ENCODE measurements at places on chromosomes 5 and 9.

- no peak for DNase-seq
Observed at GRCh38 chr5:168366116-168366515, 74.7 kb downstream of the WWC1 start.

GRCh38 chr5:93583439-93583767, 381 bp downstream of the NR2F1 start:
- no peak for DNase-seq

DNA sequence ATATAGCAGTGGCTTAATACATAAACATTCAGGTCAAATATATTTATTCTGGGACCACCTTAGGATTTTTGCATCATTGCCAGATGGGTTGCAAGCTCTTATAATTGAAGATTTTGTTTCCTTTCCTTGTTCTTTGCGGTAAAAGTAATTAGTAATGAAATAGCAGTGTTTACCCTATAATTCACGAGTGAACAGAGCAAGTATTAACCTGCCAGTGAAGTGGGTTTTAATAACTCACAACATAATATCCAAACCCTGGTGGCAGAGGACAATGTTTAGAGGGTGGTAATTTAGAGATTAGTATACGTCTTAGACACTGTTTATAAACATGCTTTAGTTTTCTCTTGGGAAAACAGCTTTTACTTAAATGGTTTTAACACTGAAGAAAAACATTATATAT, 11.8 kb downstream of the ARL14EPL start:
- DNase-seq: no peak

GRCh38 chr9:89038382-89039103, 47.3 kb downstream of the S1PR3 start:
- DNase-seq: no peak

DNA sequence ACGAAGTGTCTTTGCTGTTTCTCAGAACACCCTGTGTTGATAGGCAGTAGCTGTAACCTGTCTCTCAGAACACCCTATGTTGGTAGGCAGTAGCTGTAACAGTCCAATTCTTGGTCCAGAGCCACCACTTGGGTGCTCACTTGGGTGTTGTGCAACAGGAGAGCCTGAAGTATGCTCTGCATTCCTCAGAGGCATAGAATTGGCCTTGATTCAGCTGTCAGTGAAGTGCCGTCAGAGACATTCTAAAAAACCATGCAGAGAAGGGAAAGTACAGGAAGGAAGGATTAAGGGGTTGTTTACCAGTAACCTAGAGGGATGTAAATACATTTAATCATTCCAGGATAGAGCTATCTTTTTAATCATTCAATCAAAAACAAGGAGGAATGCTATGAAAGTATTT, 231.2 kb downstream of the ARRDC3 start:
- peak; percentile 59 for DNase-seq

DNA sequence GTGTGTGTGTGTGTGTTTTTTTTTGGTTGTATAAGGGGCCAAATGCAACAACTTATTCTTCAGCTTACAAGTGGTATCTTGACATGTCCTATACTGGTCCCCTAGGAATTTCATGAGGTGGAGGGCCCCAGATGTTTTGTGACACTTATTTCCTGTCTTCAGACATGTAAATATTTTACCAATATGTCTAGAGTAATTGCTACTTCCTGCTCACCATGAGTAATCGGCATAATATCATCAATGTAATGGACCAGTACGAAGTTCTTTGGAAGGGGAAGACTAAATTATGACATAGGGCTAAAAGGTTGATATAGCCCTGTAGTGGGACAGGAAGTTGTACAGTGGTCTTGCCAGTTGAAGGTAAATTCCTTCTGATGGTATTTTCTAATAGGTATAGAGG, 3.7 kb upstream of the OTULIN start:
- DNase-seq: no peak

DNA sequence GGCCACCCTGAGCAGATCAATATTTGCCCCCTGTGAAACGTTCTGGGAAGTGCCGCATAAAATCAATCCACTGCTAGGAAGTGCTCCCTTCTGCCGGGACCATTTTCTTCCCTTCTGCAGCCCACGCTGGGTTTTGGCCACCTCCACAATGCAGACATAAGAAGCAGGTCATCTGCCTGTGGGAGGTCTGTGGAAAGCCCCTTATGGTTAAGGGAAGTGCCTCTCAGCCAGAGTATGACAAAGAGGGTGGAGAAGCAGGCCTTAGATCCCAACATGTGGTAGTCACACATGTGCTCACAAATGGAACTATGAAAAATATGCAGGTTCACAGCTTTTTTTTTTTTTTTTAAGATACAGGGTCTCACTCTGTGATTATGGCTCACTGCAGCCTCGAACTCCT, 82.8 kb downstream of the SLC1A3 start:
- DNase-seq: no peak

- peak; percentile 89 for DNase-seq
Observed at GRCh38 chr9:128635266-128636023, 21.2 kb downstream of the DYNC2I2 start.

DNA sequence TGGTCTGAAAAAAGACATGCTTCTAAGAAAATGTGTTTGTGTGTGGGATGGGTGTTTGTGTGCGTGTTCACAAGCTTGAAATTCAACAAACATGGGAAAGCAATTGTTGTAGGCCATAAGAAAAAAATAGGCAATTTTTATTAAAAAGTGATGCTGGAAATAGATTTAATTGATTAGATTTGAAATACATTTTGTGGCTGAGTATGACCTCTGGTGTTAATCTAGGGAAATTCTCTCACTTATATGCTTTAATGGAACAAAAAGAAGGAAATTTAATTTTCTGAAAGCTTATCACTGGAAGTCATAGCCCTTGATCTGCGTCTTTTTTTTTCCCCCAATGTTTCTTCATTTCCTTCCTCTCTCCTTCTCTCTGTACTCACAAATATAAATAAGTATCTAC, 3.5 kb upstream of the KCNN2 start:
- DNase-seq: no peak

DNA sequence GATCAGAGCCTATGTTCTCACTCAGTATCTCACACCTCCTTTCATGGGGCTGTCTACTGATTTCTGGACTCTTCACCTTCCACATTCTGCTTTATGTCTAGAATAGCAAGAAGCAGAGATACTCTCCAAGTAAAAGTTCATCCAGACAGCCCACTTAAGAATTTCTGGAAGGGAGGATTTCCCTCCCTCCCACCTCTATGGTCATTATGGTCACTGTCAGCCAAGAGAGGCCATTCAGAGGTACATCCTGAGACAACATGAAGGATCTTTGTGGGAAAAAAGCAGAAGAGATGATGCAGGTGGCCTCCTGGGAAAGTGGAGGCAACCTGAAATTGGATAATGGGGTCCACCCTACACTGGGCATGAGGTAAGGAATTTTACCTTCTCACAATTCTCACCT, 179.5 kb upstream of the ZNF462 start:
- DNase-seq: no peak

DNA sequence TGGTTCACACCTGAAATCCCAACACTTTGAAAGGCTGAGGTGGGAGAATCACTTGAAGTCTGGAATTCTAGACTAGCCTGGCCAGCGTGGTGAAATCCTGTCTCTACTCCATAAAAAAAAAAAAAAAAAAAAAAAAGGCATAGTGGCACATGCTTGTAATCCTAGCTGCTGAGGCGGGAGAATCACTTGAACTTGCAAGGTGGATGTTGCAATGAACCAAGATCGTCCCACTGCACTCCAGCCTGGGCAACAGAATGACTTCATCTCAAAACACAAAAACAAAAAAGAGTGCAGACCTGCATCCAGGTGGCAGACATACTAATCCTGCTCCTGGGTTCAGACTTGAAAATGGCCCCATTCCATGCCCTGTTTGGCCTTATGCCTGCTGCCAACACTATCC, 21.8 kb upstream of the ADAMTS19 start:
- no peak for DNase-seq

DNA sequence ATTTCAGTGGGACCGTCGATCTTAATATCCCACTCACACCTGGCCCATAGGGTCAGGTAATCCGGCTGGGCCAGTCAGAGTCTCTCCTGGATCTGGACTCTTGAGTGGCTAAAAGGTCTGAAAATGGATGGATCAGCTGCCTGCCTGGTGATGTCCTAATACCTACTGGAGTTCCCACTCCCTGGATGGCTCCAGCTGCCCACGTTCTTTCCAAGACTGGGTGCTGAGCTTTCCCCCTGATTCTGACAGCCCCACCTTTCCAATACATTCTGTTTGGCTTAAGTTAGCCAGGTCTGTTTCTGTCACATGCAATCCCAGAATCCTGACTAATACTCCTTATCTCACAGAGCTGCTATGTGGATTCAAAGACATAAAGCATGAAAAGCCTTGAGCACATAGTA, 10.2 kb downstream of the SH3PXD2B start:
- DNase-seq: no peak

DNA sequence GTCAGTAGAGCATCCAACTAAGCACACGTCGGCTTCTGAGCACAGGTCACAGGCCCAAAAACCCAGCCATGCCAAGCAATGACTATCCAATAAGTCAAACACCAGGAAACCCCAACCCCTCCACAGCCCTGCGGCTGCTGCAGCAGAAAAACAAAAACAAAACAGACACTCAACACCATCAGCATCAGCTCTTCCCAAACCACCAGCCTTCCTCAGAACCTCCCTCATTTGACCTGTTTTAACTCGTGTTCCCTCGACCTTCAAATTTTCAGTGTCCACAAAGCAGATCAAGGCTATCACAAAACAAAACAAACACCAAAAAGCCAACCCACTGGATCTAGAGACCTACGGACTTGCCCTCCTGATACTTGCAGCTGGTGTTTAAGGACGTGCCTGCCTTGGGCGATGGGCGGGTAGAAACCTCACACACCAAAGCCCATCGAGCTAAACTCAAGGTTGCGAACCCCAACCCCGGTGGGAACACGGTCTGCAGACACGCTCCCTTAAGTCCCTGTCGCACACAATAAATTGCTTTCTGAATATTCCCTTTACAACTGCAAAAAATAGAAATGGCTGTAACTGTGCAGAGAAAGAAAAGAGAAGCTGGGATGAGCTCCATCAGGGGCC, 247.1 kb upstream of the ANKRD55 start:
- DNase-seq: peak; percentile 36

GRCh38 chr5:14475045-14475444, 106.5 kb upstream of the OTULINL start:
- no peak for DNase-seq

- DNase-seq: no peak
Observed at GRCh38 chr5:73952872-73953271, 326.9 kb downstream of the ARHGEF28 start.

- DNase-seq: no peak
Observed at GRCh38 chr9:110578575-110579033, 937 bp downstream of the SVEP1 start.

DNA sequence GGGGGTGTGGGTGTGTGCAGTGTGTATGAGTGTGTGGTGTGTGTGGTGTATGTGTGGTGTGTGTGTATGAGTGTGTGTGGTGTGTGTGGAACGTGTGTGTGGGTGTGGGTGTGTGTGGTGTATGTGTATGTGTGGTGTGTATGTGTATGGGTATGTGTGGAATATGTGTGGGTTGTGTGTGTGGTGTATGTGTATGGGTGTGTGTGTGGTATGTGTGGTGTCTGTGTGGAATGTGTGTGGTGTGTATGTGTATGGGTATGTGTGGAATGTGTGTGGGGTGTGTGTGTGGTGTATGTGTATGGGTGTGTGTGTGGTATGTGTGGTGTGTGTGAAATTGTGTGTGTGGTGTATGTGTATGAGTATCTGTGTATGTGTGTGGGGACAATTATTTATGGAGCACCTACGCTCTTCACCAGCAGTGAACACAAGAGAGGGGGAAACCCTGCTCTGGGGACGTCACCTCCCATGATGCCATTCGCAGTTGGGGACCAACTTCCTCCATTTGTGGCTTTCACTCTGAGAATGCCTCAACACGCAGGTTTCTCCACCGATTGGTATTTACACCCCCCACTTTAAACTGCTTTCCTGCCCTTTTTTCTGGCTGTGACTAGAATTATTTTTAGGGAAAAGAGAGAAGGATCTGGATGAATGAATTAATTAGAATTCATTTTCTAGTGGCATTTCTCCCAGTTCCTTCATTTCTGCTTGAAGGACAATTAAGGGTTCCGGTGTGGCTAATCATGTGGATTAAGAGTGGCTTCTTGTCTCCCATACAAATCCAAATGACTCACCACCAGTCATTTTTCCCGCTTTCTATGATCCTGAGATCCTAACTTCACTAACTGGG, 238.1 kb downstream of the ROR2 start:
- no peak for DNase-seq

GRCh38 chr9:81344366-81344765, 345.0 kb downstream of the TLE1 start:
- DNase-seq: no peak

DNA sequence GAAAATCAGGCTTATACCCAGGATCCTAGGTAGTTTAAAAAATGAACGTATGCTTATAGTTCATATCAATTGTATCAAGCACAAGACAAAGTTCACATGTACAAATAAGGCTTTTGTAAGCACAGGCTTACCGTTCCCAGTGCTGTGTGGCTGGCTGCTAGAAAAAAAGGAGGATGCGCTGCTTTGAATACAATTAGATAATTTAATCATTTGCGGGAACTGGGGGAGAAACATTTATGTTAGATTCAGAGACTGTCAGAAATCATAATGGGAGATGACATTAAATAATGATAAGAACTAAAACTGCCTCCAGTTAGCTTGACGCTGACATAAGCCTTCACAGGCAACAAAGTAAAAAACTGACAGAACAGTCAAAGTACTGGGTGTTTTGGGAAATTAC, 93.2 kb downstream of the FNBP1 start:
- no peak for DNase-seq

- DNase-seq: no peak
Observed at GRCh38 chr5:98997000-98997399, 68.2 kb upstream of the CHD1 start.
